NCI-H2029 treated with DMSO at 0.1 percent for 48 hours (cell line): ENCODE measurements at places on chromosomes 12 and 14.

GRCh38 chr12:116662612-116663144 is 75.2 kb downstream of the SPRING1 start:
- DNase-seq: no peak

DNA sequence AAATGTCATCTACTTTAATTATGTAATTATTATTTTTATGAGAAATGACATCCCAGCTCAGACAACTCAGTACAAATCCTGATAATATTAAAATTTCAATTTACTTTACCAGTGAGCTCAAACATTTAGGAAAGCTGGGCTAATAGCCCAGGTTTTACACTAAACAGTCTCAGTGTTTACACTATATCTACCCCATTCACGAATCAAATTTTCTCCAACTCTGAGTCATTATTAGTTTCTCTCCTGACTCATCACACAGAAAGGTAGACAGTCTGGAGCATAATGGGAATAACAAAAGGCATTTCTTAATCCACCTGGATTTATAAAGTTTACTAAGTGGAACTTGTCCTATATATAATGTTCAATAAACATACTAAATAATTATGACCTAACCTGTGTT is 5.7 kb downstream of the PAWR start:
- DNase-seq: no peak

DNA sequence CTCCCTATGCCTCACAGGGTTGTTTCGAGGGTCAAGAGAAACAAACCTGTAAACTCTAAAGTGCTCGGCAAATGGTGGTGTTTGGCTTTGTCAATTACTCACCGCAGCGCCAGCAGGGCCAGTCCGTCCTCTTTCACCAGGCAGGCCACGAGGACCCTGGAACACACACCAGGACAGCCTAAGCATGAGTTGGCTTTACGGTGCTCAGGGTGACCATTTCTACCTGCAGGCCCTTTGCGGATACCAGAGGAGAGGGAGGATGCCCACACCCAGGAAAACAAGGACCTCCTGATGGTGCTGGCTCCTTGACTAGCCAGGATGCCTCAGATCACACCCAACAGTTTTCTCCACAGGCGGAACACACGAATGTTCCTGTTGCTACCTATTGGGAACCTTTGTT is 11.5 kb downstream of the COL2A1 start:
- DNase-seq: no peak

- DNase-seq: peak; percentile 2
Measured at GRCh38 chr14:77219591-77219990, 38.0 kb downstream of the TMEM63C start.
